Activated CD8-positive, alpha-beta memory T cell treated with anti-CD3 and anti-CD28 coated beads, Interleukin-2, amount 10 ng/mL, durations not matched to agents 7 days and 5 days (primary cell): ENCODE measurements at places on chromosomes 1 and 21. TPM values are rescaled to one million over a fixed set of nuclear protein-coding genes. Genes with fewer than 3 reads are reported as not detected.
A peak's percentile ranks its signal among the peaks of the same experiment; 100 is the strongest.

TNFRSF1B gene
- total RNA-seq, result 294 TPM

MCL1 gene
- total RNA-seq, result 373 TPM

HCRTR1 gene
- not detected for total RNA-seq

- no peaks in the 10 kb centered on the region for H3K36me3 ChIP-seq
- peaks cover under 1% of the 10 kb centered on the region for H3K27me3 ChIP-seq
- H3K27ac ChIP-seq, result no peak overlapping the region
- no peak for DNase-seq
- no peaks in the 10 kb centered on the region for H3K4me1 ChIP-seq
- H3K4me3 ChIP-seq, result no peak overlapping the region
Measured at GRCh38 chr1:227092069-227092468, 152.0 kb downstream of the COQ8A start.

DNA sequence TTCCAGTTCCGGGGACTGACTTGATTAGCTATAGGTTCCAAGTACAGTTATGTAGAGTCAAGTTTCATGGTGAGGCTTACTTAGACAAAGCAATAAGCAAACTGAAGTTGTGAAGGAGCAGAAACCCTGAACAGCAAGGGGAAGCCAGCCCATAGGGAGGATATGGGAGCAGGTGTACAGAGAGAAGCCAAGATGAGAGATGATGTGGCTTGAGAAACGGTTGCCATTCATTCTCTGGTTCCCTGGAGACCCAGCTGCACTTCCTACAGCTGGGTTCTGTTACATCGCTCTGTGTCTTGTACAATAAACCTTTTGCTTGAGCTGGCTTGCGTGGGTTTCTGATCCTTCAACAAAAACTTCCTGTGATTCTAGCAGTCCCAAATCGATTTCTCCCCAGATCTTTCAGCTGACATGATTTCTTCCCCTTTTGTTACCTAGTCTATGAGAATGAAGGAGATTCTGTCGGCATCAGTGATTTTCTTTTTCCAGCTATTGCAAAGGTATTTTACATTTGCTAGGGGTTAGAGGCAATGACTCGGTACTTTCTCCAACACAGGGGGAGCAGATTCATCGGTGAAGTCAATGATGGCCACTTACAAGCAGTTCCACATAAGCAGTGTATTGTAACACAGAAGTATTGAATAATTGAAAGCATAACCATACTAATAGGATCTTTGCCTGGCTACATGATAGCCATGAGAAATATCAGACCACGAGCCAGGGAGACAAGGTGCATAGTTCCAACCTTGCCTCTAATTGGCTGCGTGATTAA, 67.3 kb downstream of the URB2 start:
- H3K27ac ChIP-seq, result no peak overlapping the region
- peaks cover 1% of the 10 kb centered on the region for H3K36me3 ChIP-seq
- H3K4me1 ChIP-seq, result peaks cover 18% of the 10 kb centered on the region
- H3K4me3 ChIP-seq, result no peak overlapping the region
- peaks cover 19% of the 10 kb centered on the region for H3K27me3 ChIP-seq

DNA sequence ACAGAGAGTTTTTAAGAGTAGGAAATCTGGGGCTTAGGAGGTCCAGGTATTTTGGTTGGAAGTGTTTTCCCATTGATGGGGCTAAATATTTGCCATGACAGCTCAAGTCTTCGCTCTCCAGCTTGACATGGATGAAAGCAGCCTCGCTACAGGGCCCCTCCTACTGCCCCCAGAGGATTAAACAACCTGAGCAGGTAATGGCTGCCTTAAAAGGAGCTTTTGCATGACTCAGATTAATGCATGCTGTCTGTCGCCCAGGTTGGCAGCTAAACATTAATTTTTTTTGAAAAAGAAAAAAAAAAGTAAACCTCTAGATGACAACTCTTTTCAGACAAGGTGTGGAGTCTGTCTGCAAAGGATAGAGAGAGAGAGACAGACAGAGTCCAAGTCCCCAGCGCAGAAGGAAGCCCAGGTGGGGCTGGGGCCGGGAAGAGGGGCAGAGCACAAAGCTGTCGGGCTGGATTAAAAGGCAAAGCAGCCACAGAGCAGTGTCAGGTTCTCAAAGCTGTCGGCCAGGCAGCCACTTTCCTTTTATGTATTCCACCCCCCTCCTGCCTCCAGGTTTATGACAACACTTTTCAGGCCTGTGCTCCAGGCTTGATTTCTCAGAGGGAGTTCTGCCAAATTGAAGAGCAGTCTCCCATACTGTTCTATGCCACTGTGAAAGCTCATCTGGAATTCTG, 127.9 kb downstream of the CLIC6 start:
- no peak overlapping the region for H3K27ac ChIP-seq
- H3K36me3 ChIP-seq, result peaks cover 24% of the 10 kb centered on the region
- DNase-seq, result no peak

GRCh38 chr1:189429610-189430009, 1048.1 kb downstream of the BRINP3 start:
- H3K4me1 ChIP-seq, result no peaks in the 10 kb centered on the region
- no peak overlapping the region for H3K27ac ChIP-seq
- no peaks in the 10 kb centered on the region for H3K36me3 ChIP-seq
- H3K4me3 ChIP-seq, result no peak overlapping the region
- no peak for DNase-seq

- peak overlapping the region; percentile 61 for H3K27ac ChIP-seq
- H3K4me1 ChIP-seq, result peaks cover 14% of the 10 kb centered on the region
- DNase-seq, result no peak
- H3K4me3 ChIP-seq, result peak overlapping the region; percentile 64
- no peaks in the 10 kb centered on the region for H3K27me3 ChIP-seq
Measured at GRCh38 chr1:45051005-45051772, 39.1 kb downstream of the UROD start.

DNA sequence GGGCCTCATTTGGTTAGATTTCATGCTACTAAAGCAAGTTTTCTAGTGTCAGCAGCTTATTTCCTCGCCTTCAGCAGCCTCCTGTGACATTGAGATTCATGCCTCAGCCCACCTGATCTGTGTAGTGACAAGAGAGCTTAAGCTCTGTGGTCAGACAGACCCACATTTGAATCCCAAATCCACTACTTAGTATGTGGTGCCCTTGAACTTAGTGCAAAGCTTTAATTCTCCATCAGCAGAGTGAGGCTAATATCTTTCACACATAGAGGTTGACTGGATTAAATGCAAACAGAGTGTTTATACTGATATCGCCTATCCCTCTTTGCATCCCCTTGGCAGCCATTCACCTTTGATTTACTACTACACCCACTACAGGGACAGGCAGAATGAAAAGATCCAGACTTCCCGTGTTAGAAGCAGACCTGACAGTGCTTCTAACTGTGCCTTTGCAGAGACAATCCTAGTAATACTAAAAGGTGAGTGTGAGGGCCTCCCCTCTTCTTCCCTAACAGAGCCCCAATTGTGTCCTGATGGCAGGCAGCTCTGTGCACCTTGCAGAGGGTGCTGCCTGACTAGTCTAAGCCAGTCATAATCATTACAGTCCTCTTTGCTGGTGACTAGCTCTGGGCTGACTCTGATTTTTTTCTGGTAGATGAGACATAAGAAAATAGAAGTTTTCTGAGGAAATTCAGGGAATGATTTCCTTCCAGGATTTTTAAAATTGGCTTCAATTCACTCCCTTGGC, 264.0 kb downstream of the CTH start:
- H3K27me3 ChIP-seq, result peaks cover 3% of the 10 kb centered on the region
- no peak overlapping the region for H3K27ac ChIP-seq
- H3K36me3 ChIP-seq, result no peaks in the 10 kb centered on the region

- DNase-seq, result no peak
- H3K27ac ChIP-seq, result no peak overlapping the region
- peaks cover 2% of the 10 kb centered on the region for H3K36me3 ChIP-seq
- peaks cover 2% of the 10 kb centered on the region for H3K4me1 ChIP-seq
- no peak overlapping the region for H3K4me3 ChIP-seq
Measured at GRCh38 chr1:232766904-232767303, 38.3 kb upstream of the MAP10 start.

DNA sequence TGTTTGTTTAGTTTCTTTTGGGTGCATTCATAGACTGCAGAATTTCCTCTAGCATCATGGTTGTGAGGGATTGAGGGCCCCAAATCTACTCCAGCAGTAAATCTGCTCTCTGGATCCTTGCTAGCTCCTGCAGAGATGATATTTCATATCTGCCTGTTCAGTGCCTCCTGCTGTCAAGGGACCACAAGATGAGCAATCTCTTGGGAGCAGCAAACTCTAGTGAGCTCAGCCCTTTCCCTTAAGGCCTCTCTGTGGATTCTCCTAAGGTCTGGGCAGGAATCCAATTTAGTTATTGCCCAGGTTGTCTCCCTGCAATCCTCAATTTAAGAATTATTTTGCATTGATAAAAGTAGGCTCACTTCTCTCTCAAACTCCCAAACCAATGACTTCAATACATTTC, 76.9 kb downstream of the RGS18 start:
- no peak overlapping the region for H3K4me3 ChIP-seq
- H3K27me3 ChIP-seq, result no peaks in the 10 kb centered on the region
- H3K4me1 ChIP-seq, result no peaks in the 10 kb centered on the region
- DNase-seq, result no peak

DNA sequence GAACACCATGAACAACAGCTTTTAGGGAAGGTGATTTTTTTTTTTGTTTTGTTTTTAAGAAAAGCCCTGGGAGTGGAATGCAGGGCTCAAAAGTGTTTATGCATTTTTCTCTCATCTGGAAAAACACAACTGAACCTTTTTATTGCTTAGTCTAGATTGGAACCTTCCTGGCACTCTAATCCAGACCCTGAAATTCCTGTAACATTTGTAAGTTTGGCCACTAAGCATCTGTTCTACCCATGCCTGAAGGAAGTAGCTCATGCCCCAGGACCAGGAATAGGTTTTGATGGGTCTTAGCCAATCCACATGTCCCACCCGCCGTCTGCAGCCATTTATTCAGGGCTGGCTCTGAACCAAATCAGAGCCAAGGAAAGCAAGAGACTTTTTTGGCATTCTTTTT, 39.7 kb upstream of the SLC2A1 start:
- H3K27me3 ChIP-seq, result no peaks in the 10 kb centered on the region
- H3K4me1 ChIP-seq, result peaks cover 2% of the 10 kb centered on the region
- no peak overlapping the region for H3K27ac ChIP-seq
- H3K4me3 ChIP-seq, result no peak overlapping the region
- no peak for DNase-seq

GRCh38 chr1:175172503-175172902, 20.1 kb downstream of the KIAA0040 start:
- H3K4me1 ChIP-seq, result peaks cover 50% of the 10 kb centered on the region
- peaks cover 61% of the 10 kb centered on the region for H3K36me3 ChIP-seq
- H3K4me3 ChIP-seq, result no peak overlapping the region
- no peaks in the 10 kb centered on the region for H3K27me3 ChIP-seq
- H3K27ac ChIP-seq, result no peak overlapping the region

DNA sequence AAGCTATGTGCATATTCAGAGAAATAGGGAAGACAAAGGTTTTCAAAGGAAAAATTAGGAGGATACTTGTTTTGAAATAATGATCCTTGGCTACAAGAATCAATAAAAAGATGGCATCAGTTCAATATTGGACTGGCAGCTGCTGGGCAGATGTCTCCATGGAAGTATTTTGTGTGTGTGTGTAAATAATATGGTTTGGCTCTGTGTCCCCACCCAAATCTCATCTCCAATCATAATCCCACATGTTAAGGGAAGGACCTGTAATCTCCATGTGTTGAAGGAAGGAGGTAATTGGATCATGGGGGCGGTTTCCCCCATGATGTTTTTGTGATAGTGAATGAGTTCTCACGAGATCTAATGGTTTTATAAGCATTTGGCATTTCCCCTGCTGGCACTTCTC, 40.4 kb upstream of the LRRC7 start:
- H3K4me3 ChIP-seq, result no peak overlapping the region
- H3K36me3 ChIP-seq, result no peaks in the 10 kb centered on the region
- no peak for DNase-seq
- no peaks in the 10 kb centered on the region for H3K4me1 ChIP-seq
- H3K27me3 ChIP-seq, result no peaks in the 10 kb centered on the region

- H3K4me3 ChIP-seq, result no peak overlapping the region
- peaks cover 33% of the 10 kb centered on the region for H3K4me1 ChIP-seq
- no peak overlapping the region for H3K27ac ChIP-seq
- H3K27me3 ChIP-seq, result no peaks in the 10 kb centered on the region
- H3K36me3 ChIP-seq, result peaks cover 36% of the 10 kb centered on the region
Measured at GRCh38 chr1:172585861-172586260, 52.9 kb downstream of the SUCO start.

DNA sequence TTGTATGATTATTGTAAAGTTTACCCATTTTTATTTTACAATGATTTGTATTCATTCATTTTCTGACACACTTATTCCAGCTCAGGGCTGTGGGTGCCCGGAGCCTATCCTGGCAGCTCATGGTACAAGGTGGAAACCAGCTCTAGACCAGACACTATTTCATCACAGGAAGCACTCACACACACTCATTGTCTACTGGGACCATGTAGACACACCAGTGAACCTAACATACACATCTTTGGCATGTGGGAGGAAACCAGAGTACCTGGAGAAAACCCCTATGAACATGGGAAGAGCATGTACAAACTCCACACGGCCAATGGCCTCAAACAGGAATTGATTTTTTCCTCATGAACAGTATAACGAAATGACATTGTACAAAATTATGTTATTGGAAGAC, 2.4 kb downstream of the DTL start:
- peaks cover 53% of the 10 kb centered on the region for H3K4me1 ChIP-seq
- peaks cover 51% of the 10 kb centered on the region for H3K36me3 ChIP-seq
- peak; percentile 44 for DNase-seq
- H3K27me3 ChIP-seq, result no peaks in the 10 kb centered on the region

GRCh38 chr1:225746361-225747179, 31.1 kb upstream of the SRP9 start:
- no peak for DNase-seq
- peaks cover 2% of the 10 kb centered on the region for H3K27me3 ChIP-seq
- no peak overlapping the region for H3K4me3 ChIP-seq
- no peaks in the 10 kb centered on the region for H3K4me1 ChIP-seq
- no peaks in the 10 kb centered on the region for H3K36me3 ChIP-seq

- DNase-seq, result no peak
- peaks cover 15% of the 10 kb centered on the region for H3K36me3 ChIP-seq
- peak overlapping the region; percentile 54 for H3K27ac ChIP-seq
- H3K27me3 ChIP-seq, result peaks cover 2% of the 10 kb centered on the region
Measured at GRCh38 chr1:8911416-8912309, 33.2 kb upstream of the ENO1 start.

GRCh38 chr1:118960026-118960561, 28.0 kb downstream of the TBX15 start:
- no peaks in the 10 kb centered on the region for H3K4me1 ChIP-seq
- no peak overlapping the region for H3K4me3 ChIP-seq
- H3K36me3 ChIP-seq, result no peaks in the 10 kb centered on the region
- H3K27ac ChIP-seq, result no peak overlapping the region
- no peak for DNase-seq

- H3K4me3 ChIP-seq, result no peak overlapping the region
- H3K4me1 ChIP-seq, result no peaks in the 10 kb centered on the region
- no peaks in the 10 kb centered on the region for H3K27me3 ChIP-seq
- no peak for DNase-seq
- no peak overlapping the region for H3K27ac ChIP-seq
- no peaks in the 10 kb centered on the region for H3K36me3 ChIP-seq
Measured at GRCh38 chr1:222394224-222394623, 153.7 kb downstream of the HHIPL2 start.

GRCh38 chr1:212512816-212513559, 80.3 kb downstream of the NENF start:
- peaks cover 9% of the 10 kb centered on the region for H3K4me1 ChIP-seq
- no peak for DNase-seq
- no peaks in the 10 kb centered on the region for H3K36me3 ChIP-seq
- H3K27me3 ChIP-seq, result peaks cover 77% of the 10 kb centered on the region
